IMR-90 (cell line): ENCODE measurements at places on chromosomes 6 and 20. TPM values are rescaled to one million over a fixed set of nuclear protein-coding genes. Genes with fewer than 3 reads are reported as not detected.

DNA sequence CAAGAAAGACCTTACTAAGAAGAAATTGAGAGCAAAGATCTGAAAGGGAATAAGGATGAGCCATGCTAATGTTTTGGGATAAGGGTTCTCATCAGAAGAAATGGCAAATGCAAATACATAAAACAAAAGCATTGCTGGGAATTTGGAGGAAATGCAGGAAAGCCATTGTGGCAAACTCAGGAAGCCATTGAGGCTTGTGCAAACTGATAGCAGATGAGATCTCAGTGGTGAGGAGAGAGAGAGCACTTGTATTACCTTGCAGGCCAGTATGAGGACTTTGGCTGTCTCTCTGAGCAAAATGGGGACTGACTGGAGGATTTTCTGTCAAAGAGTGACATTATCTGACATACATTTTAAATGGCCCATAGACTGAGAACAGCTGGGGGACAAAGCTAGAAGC is 103.0 kb downstream of the ADGRB3 start:
- no peak overlapping the region for H3K4me3 ChIP-seq
- DNase-seq = no peak
- no peaks in the 10 kb centered on the region for H3K36me3 ChIP-seq
- no peak overlapping the region for H3K27ac ChIP-seq

DNA sequence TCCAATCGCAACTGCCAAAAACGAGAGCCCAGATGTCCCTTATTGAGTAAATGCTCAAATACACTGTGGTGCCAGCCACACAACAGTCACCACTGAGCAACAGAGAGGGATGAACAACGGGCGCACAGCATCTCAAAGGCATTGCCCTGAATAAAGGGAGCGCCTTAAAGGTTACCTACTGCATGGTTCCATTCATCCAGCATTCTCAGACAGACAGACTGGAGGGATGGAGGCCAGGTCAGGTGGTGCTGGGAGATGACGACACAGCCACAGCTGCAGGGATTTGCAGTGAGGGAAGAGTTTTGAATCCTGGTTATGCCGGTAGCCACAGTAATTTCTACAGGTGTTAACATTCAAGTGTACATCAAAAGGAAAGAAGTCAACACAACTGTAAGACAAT is 615.5 kb upstream of the AGPAT4 start:
- H3K27ac ChIP-seq = no peak overlapping the region
- H3K27me3 ChIP-seq = no peaks in the 10 kb centered on the region
- no peak for DNase-seq
- H3K36me3 ChIP-seq = no peaks in the 10 kb centered on the region
- no peak overlapping the region for H3K4me3 ChIP-seq
- H3K4me1 ChIP-seq = no peaks in the 10 kb centered on the region

DNA sequence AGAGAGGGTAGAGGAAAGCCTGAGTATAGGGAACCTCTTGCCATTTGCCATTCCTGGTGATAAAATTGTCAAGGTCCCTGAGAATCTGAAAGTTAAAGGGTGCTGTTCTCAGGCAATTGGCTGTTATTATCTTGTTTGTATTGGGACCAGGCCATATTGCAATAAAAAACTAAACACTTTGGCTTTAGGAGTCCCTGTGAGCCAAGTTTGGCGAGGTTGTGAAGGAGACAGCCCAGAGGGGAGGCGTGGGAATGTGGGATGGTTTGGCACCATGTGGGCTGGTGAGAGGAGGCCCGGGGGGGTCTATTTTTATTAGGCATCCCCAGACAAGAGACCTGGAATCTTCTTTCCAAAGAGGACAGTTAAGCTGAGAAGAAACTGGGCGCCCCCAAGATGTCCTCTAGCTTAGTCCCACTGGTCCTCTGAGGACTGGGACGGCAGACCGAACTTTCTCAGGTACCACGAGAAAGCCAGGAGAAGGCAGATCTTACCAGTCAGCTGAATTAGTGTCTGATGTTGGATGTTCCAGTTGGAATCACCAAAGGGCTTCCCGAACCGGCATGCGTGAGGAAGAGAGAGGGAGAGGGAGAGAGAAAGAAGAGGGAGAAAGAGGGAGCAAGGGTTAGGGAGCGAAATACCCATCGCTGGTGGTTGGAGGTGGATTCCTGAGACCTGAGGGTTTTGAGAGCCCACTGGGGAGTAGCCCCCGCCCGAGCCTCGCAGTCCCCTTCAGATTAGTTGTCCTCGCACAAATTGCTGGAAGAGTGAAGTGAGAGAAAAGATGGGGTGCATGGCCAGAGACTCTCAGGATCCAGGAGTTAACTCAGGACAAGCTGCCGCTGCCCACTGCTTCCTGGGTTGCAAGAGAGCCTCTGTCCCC is 24.4 kb downstream of the DYNLT1 start:
- no peak overlapping the region for H3K4me3 ChIP-seq
- H3K27ac ChIP-seq = no peak overlapping the region
- H3K36me3 ChIP-seq = peaks cover 26% of the 10 kb centered on the region
- no peak for DNase-seq
- no peaks in the 10 kb centered on the region for H3K4me1 ChIP-seq

DNA sequence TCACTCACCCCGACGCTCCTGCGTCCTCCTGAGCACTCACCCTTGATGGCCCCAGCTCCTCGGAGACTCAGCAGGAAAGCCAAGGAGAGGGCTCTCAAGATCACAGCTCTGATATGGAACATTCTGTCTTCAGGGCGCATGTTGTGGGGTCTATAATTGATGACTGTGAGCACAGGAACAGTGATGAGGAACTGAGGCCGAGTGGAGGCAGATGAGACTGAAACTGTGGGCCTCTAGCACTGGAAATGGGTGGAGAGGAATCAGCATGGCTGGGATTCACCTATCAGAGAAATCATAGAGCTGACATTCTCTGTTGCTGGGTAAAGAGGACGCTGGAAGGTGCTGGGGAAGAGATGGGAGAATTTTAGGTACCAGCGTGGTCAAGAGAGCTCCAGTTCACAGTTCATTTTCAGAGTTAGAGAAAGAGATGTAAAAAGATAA is at the start of gene HLA-DPA1:
HLA-DPA1 (minus strand) TSS at position 219 of the 441 bp plus-strand sequence.
- H3K27ac ChIP-seq = no peak within 1 kb of the TSS
- H3K4me3 ChIP-seq = no peak within 1 kb of the TSS

GRCh38 chr6:24313251-24314141 is 44.4 kb downstream of the DCDC2 start:
- H3K4me1 ChIP-seq = no peaks in the 10 kb centered on the region
- peak; percentile 60 for DNase-seq
- no peaks in the 10 kb centered on the region for H3K36me3 ChIP-seq
- peak overlapping the region; percentile 15; the same call in 1 of the 2 replicates for H3K27ac ChIP-seq

DNA sequence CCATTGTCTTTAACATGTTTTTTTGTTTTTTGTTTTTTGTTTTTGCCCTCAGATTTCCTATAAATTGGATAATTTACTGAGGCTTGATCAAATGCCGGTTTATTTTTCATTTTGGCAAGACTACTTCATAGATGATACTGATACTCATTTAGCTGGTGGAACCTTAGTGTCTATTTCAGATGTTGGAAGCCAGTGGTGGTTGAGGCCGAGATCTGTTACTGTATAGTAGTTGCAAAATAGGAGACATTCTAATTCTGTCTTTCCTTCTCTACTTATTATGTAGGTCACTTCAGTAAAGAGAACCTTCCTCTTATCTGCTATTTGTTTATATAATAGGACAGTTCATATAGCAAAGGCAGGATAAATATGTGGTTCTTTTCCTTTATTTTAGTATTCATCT is 63.4 kb downstream of the STXBP5 start:
- no peak overlapping the region for H3K27ac ChIP-seq
- peaks cover 11% of the 10 kb centered on the region for H3K36me3 ChIP-seq
- no peak for DNase-seq
- H3K4me3 ChIP-seq = no peak overlapping the region
- H3K27me3 ChIP-seq = no peaks in the 10 kb centered on the region

DNA sequence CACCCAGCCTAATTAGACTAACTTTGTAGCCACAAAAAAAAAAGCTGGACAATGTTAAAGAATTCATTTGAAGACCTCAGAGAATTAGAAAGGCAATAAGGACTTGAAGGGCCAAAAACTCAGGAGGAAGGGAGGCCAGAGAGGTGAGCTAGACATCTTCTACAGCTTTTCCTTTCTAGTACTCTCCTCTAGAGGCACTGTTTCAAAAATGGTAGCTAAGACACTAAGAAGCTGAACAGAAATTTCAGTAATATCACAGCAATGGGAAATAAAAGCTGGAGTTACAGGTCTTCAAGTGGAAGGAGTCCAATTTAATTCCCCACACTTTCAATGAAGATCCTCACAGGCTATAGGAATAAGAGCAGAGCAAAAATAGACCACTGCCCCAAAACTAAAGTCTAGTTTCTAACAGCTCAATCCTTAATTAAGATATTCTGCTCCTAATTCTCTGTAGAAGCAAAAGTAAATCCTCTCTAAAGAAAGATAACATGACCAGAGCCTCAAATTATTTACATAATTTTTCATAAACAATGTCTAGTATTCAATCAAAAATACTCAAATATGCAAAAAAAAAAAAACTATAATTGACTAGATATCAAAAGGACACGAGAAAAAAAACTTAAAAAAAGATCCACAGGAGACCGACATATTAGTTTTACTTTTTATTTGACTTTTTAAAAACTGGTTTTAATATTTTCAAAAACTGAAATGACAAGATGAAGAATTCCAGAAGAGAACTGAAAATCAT is 63.7 kb downstream of the RNGTT start:
- H3K4me3 ChIP-seq = no peak overlapping the region
- no peaks in the 10 kb centered on the region for H3K4me1 ChIP-seq
- no peak for DNase-seq
- H3K36me3 ChIP-seq = peaks cover 4% of the 10 kb centered on the region; the same call in 1 of the 2 replicates

GRCh38 chr6:159772196-159772595 is 10.4 kb downstream of the ACAT2 start:
- no peak for DNase-seq
- no peaks in the 10 kb centered on the region for H3K4me1 ChIP-seq
- H3K27me3 ChIP-seq = no peaks in the 10 kb centered on the region

GRCh38 chr20:17823409-17824144 is 123.8 kb downstream of the BANF2 start:
- no peaks in the 10 kb centered on the region for H3K27me3 ChIP-seq
- H3K4me3 ChIP-seq = no peak overlapping the region
- peaks cover 13% of the 10 kb centered on the region for H3K4me1 ChIP-seq
- DNase-seq = no peak

The LTB gene
- total RNA-seq = not detected in 2 replicates

GRCh38 chr20:47654370-47654769 is 130.9 kb downstream of the SULF2 start:
- no peaks in the 10 kb centered on the region for H3K27me3 ChIP-seq
- no peak overlapping the region for H3K27ac ChIP-seq
- DNase-seq = no peak
- H3K4me3 ChIP-seq = no peak overlapping the region
- no peaks in the 10 kb centered on the region for H3K4me1 ChIP-seq
- peaks cover 25% of the 10 kb centered on the region for H3K36me3 ChIP-seq

The MEI4 gene
- total RNA-seq = not detected in 2 replicates

DNA sequence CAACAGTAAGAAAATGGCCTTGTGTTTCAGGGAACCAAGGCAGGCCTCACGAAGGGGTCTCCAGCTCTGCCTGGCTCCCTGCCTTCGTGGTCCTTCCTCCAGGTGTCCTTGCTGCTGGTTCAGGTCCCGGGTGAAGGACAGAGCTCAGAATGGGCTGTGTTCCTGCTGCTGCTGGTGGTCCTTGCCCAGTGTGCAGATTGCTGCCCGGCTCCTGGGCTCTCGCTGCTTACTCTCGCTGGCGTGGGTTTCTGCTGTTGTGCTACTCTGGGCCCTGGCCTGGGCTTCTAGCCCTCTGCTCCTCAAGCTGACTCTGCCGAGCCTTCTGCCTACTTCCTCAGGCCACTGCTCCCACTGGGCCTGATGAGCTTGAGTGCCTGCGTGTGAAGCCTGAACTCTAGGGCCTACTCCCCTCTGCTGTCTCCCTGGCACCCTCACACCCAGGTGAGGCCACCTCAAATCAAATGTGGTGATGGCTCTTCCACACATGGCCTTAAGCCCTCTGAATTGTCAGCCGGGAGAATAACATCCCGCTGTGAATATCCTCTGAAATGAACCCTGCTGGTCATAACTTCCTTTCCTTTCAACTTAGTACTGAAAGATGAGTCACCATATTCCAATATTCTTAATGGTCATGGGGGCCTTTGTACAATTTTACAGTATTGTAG is 171.6 kb downstream of the FOXC1 start:
- DNase-seq = peak; percentile 43
- no peaks in the 10 kb centered on the region for H3K27me3 ChIP-seq
- H3K4me3 ChIP-seq = no peak overlapping the region
- H3K27ac ChIP-seq = no peak overlapping the region
- H3K36me3 ChIP-seq = no peaks in the 10 kb centered on the region

DNA sequence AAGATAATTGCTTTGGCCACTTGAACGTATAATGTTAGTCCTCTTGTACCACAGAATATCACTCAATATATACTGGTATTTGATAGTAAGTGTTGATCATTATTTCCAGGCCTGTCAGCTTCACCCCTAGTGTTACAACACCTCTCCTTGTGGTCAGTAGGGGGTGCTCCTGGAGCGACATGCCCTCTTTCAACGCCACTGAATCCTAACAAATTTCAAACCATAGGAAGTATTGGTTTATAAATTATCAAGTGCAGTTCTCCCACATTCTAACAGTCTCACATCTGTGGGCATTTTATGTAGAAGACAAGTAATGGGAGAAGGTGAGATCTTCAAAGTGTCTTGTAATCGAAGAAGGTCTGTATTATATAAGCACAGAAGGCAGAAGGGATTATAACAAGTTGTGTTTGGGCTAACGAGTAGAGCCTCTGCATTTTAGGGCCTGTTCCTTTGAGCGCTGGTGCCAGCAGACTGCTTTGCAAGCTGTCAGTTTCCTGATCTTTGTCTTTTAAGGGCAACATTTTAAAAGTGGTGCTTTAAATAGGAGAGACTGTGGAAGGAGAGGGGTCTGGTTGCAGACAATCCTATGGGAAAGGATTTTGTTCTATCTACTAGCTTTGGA is 57.1 kb upstream of the CEP162 start:
- no peak overlapping the region for H3K27ac ChIP-seq
- no peak overlapping the region for H3K4me3 ChIP-seq
- no peaks in the 10 kb centered on the region for H3K36me3 ChIP-seq
- no peaks in the 10 kb centered on the region for H3K27me3 ChIP-seq
- H3K4me1 ChIP-seq = no peaks in the 10 kb centered on the region
- peak; percentile 2 for DNase-seq

- DNase-seq = peak; percentile 39
- H3K4me1 ChIP-seq = peaks cover 2% of the 10 kb centered on the region; the same call in 1 of the 2 replicates
- no peak overlapping the region for H3K4me3 ChIP-seq
- H3K27me3 ChIP-seq = no peaks in the 10 kb centered on the region
- H3K36me3 ChIP-seq = no peaks in the 10 kb centered on the region
Observed at GRCh38 chr6:13989496-13990144, 64.9 kb downstream of the RNF182 start.

DNA sequence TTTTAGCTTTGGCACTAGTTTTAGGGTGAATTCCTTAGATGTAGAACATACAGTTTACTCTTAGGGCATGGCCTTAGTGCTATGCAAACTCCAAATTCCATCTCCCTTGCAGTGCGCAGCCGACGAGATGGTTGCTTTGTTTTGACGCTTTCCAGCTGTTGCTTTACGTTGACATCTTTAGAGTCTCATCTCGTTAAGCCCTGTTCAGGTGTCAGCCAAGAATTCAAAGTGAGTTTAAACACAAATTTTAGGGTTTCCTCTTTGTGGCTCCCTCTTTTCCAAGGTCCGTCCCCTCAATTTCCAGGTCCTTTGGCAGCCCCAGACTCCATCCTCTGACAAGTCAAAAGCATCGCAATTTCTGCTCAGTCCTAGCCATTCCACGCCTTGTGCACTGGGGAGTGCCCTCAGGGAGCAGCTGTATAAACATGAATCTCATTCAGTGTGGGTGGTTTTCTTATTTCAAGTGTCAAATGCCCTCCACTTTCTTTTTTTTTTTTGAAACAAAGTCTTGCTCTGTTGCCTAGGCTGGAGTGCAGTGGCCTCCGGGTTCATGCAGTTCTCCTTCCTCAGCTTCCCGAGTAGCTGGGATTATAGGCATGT is 14.1 kb upstream of the MAK start:
- H3K27ac ChIP-seq = no peak overlapping the region
- no peaks in the 10 kb centered on the region for H3K36me3 ChIP-seq
- H3K27me3 ChIP-seq = peaks cover 3% of the 10 kb centered on the region
- no peaks in the 10 kb centered on the region; the same call in 1 of the 2 replicates for H3K4me1 ChIP-seq
